GM23338 (cell line): ENCODE measurements at places on chromosomes 2 and 18. TPM values are rescaled to one million over a fixed set of nuclear protein-coding genes. Genes with fewer than 3 reads are reported as not detected.

DNA sequence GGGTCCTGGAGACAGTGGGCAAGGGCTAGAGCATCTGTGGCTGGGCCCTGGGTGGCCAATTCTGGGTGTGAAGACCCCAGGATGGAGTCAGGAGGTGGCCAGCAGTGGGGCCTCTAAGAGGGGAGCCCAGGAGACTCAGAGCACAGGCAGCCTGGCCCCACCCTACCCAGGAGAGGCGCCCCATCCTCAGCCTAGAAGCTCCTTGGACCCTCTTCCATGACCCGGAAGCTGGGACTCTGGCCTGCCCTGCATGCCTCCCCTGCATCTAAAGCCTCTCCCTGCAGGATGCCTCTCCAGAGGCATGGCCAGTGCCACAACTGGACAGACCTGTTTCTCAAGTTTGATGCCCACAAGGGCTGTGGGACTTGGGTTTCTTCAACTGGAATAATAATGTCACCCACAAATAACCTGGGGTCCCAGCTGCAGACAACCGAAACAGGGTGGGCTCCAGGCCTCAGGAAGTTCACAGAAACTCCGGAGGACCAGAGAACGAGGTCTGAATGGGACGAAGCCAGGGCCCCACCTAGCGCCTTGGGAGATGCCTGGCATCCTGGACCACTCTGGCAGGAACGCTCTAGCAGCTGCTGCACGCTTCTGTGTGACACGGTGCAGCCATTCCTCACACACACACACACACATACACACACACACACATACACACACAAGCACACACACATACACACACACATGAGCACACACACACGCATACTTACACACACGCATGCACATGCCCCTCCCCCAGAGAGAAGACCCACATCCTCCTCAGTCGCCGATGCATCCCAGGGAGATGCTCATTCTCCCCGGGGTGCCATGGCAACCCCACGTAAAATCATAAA lies 16.4 kb downstream of the KCNIP3 start:
- DNase-seq, result no peak

DNA sequence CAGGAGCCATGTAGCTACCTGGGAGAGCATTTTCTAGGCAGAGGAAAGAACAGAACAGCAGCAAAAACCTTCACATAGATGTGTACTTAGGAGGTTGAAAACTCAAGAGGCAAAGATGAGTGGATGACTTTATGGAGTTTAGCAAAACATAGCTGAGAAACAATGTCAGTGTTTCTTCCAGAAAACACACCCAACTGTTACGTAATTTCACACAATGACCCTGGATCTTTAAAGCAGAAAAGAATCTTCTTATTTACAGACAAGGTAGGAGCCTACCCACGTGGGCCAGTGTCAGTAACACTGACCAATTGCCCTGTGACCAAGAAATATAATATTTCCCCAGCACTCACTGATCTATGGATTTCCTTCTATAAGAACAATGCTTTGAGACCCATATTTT lies 254.6 kb downstream of the CDH20 start:
- no peak for DNase-seq

GRCh38 chr2:33433279-33434235 lies 42.9 kb upstream of the RASGRP3 start:
- no peak for DNase-seq

GRCh38 chr2:101199251-101199791 lies 48.1 kb upstream of the TBC1D8 start:
- no peak for DNase-seq

GRCh38 chr2:74887445-74887951 lies 53.6 kb downstream of the HK2 start:
- DNase-seq, result no peak

DNA sequence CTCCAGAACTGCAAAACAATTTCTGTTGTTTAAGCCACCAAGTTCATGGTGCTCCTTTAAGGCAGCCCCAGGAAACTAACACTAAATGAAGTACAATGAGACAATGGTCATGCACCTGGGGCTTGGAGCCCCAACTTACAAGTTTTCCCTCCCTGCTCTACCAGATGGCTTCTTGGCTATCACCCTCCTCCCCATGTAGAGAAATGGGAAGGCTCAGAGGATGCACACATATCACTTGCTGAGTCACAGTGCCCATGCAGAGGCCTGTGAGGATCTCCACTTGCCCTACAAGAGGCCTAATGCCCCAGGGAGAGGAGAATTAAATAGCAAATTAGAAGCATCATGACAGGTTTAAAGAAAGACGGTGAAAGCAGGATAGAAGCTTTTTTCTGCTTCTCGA lies 270.9 kb downstream of the TTC32 start:
- no peak for DNase-seq

DNA sequence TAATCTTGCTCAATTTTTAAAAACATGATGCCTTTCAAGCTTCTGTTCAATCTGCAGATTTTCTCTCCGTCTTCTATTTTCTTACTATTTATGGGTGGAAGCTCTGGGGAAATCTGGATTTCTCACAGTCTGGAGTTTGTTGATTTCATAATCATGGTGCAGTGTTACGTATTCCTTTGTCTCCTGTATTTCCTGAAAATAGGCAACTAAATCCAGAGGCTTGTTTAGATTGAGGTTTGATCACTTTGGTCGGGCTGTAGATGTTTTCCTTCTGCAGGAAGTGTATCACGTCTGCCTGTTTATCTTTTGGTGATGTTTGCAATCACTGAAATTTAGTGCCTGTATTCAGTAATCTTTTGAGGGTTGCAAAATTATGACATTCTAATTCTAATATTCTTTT lies 487.7 kb downstream of the LRRTM4 start:
- DNase-seq, result no peak

DNA sequence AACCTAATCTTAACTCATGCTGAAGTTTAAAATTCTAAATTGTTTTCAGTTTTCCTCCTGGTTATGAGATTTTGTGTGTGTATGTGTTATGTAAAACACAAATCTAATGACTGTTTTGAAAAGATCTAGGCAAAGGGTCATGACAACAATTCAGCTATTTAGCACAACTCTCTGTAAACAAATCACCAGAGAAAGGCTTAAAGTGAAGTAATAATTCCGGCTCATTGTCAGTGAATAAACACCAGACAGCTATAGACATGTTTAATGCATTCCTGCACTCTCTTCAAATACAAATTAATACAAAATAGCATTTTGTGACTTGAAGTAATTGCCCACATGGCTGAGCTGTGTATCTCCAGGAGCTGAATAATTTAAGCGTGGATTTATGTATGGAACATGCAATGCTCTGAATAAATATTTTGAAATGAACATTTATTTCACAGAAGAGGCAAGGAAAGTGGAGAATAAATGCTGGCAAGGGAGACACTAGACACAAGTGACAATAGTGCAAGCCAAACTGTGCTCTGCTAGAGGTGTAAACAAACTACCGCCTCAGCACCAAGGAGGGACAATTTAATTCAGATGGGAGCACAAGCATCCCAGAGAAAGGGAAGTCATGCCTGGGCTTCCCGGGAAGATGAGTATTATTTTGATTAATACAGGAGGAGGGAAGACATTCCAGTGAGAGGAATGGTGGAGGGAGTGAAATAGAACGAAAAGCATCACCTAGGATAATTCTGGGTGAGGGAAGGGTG lies 133.6 kb upstream of the XPO1 start:
- DNase-seq, result no peak

GRCh38 chr18:76397631-76398030 lies 97.4 kb downstream of the ZNF516 start:
- DNase-seq, result no peak

DNA sequence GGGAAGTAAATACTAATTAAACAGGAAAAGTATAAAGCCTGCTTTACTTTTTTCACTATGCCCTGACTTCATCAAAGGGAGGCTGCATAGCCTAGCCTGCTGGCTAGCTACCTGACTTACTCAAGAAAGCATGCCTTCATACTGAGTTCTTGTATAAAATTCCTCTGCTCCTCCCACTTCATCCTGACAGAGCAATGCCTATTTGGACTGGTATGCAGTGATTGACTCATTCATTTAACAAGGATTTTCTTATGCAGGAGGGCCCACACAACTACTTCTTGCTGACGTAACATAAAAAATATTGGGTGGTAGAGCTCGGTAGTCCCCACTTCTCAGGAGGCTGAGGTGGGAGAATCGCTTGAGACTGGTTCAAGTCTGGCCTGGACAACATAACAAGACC lies 70.5 kb downstream of the PRPF40A start:
- DNase-seq, result peak; percentile 40

DNA sequence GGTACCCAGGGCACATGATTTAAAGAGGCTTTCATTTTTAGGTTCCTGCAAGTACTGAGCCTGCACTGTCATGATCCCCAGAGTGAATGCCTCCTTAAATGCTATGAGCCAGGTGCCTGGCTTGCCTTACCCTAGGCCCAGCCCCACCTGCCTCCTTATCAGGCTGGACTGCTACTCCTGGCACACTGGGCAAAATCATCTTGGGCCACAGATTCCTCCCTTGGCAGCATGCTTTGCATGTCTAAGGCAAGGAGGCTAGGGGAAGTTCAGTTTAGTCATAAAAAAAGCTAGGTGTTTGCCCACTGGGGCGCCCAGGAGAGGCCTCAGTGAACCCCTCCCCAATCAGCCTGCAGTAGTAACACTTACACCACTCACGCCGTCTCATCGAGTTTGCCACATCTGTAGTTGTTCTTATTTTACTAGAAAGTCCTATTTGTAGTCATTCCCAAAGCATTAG lies 45.1 kb downstream of the LBH start:
- no peak for DNase-seq

GRCh38 chr18:69127873-69128500 lies 272.7 kb upstream of the DOK6 start:
- DNase-seq, result no peak

DNA sequence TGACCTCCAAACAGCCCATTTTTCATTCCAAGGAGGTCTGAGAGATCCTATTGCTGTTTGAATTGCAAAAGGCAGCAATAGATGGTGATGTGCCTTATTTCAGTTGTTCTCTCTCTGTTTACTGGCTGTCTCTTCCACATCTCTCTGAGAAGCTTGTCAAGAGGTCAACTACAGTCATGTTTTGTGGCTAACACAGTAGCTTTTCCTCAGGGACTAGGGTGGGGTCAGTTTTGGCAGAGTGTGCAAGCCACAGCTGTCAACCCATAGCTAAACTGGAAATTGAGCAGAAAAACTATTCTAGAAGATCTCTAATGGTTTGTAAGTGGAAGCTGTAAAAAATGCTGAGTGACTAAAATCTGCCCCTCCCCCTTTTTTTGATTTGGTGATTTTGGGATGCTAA lies 67.1 kb downstream of the DIS3L2 start:
- no peak for DNase-seq

- DNase-seq, result peak; percentile 14
Measured at GRCh38 chr2:43110442-43110871, 115.9 kb downstream of the ZFP36L2 start.

GRCh38 chr2:118013221-118013723 lies 598 bp downstream of the CCDC93 start:
- peak; percentile 57 for DNase-seq

- DNase-seq, result no peak
Measured at GRCh38 chr2:233356546-233357308, 2.4 kb downstream of the DGKD start.

DNA sequence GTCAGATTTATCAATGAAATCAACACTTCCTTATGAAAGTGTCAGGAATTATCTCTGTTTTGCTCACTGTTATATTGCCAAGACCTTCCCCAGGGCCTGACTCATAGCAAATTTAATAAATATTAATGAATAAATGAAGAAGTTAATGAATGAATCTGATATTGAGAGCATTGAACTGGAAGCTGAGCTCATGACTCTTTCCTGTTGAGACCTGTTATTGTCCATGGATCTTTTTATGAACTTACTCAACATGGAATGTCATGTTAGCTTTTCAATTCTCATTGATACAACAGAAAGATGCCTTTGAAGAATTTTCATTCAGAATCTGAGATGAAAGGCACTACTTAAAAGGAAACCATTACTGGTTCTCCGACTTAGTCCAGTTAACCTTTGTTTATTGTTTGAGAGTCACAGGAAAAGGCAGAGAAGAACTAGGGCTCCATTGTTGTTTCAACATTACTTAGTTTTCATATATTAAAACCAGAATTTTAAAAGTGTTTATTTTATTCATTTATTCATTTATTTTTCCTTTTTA lies 90.4 kb upstream of the UNC80 start:
- DNase-seq, result no peak

The ZFAND2B gene
- polyA plus RNA-seq, result 13.1 and 16.3 TPM in 2 replicates

The DSC2 gene
- 7.9 and 10.5 TPM in 2 replicates for polyA plus RNA-seq

The DNAJC5G gene
- polyA plus RNA-seq, result not detected in 2 replicates

The TCF7L1 gene
- polyA plus RNA-seq, result 101 and 113 TPM in 2 replicates

The LAMA3 gene
- polyA plus RNA-seq, result 3.3 and 3.9 TPM in 2 replicates

The PRKCE gene
- 0.82 and 1.2 TPM in 2 replicates for polyA plus RNA-seq

The SERPINB7 gene
- polyA plus RNA-seq, result not detected in 2 replicates

The REG1A gene
- polyA plus RNA-seq, result not detected in 2 replicates
